ENCODE measurements at places on chromosomes 2 and 18.

GRCh38 chr2:36245651-36246050 lies 109.9 kb upstream of the CRIM1 start:
- peak; percentile 3 for DNase-seq

GRCh38 chr2:145752091-145752806 lies 1232.3 kb upstream of the ZEB2 start:
- DNase-seq = peak; percentile 80

DNA sequence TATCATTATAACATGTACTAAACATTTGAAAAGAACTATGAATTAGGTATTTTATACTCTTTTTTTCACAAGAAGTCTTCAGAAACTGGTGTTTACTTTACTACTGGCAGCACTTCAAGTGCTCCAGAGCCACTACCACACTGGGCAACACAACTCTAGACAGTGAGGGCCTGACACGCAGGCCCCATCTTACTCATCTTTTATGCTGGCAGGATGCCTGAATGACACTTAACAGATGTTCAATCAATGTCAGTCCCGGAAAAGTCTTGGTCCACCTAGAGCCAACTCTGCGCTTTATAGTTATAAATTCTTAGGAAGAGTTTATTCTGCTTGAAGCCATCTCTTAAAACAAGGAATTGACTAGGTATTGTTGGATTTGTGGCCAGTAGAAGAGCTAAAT lies 8.7 kb upstream of the WIPF1 start:
- no peak for DNase-seq

DNA sequence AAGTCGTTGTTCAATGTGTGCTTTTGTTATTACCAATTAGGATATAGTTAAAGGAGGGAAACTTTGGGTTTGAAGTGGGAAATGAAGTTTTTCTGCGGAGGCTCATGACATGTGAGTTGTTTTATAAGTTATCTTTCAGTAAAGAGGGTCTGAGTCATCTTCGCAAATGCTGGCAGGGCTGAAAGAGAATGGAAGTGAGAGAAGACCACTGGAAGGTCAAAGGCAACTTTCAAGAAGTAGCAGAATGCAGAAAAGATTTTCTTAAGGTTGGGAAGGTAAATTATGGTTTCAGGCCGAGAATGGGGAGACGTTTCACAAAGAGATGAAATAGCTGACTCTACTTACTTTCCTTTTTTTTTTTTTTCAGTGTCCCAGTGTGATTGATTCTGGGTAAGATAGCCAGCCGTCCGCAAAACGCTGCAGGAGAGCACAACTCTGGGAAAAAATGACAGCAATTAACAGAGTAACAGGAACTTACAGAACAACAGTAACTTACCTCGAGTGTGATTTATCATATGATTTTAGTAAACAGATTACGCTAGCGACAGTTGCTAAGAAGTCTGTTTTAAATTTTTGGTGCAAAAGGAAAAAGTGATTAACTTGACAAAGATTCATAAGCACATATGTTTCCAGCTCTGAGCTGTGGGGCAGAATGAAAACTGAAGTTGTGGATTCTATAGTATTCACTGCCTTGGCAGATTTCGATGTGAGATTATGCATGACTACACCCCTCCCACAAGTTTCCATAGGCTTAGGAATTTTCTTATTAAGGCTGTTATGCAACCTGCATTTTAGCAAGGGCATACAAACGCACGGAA lies 46.8 kb upstream of the ACTR3 start:
- DNase-seq = no peak

DNA sequence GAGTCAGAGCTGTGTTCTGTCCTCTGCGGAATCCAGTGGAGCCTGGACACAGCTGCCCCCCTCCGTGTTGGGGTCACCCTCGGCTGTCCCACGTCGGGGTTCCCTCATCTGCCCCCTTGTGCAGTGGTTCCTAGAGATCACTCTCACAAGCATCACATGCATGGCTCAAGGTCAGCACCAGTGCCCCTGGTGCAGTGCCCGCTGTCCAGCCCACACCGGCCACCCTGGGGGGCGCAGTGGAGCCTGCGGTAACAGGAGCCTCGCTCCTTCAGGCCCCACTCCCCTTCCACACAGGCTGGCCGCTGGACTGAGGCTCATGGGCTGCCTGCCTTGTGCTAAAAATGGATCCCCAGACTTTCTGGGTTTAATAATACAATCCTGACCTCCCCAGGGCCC lies 8.8 kb downstream of the TEKT4 start:
- DNase-seq = no peak

DNA sequence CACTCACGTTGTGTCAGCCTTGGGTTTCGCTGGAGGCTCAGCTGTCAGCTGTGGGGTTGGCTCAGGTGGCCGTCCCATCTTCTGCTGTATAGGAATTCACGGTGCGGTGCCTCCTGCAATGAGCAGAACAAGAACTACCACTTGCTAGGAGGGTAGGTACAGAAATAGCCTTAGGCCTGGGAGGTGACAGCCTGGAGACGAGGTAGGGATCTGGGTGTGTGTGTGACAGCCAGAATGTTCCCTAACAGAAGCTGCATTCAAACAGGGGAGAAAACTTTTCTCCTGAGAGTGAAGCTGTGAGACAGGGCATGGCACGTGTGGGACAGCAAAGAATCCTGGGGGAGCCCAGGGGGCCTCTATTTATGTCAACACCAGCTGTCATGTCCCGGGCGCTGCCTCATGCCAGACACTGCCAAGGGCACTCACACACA lies 8.4 kb upstream of the MAL start:
- DNase-seq = no peak

GRCh38 chr2:72689579-72690195 lies 136.1 kb downstream of the EXOC6B start:
- DNase-seq = no peak

GRCh38 chr2:74812787-74813590 lies 20.9 kb upstream of the HK2 start:
- DNase-seq = no peak

DNA sequence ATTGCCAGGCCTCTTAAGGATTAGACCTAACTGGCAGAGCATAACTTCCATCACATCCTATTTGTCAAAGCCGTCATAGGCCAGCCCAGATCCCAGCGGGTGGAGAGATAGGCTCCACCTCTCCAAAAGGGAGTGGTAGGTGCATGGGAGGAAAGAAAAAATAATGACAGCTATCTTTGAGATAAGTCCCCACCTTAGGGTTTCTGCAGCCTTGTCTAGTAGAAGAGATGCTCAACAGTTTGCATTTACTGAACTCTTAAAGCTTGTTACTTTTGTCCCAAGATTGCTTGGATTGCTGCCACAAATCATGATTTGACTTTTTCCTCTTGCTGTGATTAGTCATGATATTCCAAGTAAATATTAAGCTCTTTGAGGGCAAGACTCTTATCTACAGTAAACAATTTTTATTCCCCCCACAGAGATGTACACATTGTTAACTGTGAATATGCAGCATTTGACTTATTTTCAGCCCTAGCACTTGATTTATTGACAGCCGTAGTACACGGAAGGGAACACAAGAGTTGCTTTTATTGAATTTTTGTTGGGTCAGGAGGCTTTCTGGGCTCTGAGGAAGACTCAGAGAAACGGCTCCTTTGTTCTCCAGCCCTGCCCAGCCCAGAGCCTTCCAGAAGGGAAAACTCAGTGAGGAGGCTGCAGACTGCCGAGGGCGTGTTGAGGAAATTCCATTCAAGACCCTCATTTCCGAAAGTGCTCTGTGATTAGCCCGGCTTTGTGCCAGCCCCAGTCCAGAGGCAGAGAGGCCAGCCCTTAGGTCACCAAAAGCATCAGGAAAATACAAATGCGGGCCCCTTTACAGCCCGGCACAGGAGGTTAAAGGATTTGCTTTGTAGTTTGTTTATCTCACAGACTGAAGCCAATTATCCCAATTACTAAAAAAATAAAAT lies 75.5 kb upstream of the ZNF532 start:
- DNase-seq = no peak

DNA sequence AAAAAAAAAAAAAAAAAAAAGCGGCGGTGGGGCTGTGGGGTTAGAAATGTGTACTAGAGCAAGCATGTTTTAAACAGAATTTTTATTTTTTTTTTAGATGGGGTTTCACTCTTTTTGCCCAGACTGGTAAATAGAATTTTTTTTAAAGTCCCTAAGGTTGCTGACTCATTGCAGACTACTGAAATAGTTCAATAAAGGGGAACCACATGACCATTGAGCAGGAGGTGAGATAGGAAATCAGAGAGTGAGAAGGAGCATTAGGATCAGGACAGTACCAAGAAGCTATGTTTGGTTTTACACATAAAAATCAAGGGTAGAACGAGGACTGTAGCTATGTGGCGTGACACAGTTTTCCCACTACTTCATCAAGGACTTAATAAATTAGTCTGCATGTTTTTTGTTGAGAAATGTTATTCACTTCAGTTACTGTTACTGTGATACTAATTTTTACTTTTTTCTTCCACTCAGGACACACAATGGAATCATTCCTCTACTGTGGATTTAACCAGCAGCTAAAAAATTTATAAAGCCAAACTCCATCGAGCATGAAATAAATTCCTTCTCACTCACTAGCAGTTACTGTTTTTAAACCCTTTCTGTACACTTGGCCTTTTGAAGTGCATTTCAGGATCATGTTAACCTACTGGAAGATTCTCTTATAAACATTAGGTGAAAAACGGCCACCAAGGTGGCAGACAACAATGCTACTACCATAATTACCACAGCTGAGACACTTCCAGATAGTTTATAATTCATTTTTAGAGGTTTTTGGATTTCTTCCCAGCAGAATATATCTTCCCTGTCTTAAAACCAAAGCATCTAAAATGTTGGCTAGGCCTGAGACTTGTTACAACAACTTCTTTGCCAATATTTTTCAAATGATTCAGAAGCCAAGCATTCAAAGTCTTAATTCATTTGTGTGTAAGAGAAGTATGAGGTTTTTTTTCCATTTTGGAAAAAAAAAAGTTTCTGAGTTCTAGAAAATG lies 33.2 kb downstream of the LAMA1 start:
- DNase-seq = no peak

DNA sequence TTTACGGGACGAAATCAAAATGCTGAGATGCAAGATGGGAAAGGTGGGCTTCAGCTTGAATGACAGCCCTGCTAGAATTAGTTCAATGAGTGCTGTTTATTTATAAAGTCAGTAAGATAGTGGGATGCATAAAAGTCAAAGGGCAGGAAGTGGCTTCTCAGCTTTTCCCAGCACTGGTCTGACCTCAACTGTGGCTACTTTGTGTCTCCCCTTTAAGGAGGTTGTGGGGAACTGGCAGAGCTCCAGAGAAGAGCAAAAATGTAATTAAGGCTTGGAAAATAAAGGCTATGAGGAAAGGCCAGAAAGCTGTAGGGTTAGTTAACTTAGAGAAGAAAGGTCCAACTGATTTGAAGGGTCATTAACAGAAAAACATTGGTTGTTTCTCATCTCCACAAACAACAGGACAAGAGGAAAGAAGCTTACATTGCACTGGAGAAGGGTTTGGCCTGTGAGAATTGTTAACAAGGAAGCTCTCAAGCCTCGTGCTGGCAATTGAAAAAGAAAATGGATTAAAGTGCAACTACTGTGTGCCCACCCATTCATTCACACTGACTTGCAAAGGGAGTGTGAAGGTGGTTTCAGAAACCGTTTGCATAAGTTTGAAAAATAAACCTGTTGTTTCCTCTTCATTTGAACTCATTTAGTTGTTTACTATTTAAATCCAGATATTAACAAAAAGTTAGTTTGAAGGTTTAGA lies 68.8 kb upstream of the CD28 start:
- DNase-seq = peak; percentile 40

DNA sequence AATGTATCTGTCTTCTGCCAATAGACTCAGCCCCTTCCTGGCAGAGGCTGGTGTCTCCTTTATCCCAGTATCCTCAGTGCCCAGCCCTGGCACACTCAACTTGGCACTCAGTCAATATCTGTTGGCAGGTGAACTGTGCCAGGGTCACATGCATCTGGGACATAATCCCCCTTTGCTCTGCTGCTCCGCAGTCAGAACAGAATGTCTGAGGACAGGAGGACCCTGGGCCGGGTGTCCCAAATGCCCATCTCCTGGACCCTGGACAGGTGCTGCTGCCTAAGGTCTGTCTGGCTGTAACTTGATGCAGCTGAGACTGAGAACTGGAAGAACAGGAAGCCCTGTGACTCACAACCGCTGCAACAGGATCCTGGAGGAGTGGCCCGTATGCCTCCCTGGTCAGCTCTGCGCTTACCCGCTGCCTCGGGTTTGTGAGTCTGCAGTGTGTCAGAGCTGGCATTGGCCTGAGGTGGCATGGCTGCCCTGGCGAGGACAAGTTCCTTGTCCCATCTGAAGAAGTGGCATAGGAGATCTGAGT lies 11.4 kb downstream of the HK2 start:
- DNase-seq = peak; percentile 96

- no peak for DNase-seq
Observed at GRCh38 chr2:209610631-209611030, 161.0 kb upstream of the UNC80 start.

- peak; percentile 65 for DNase-seq
Observed at GRCh38 chr2:197152451-197153228, 157.9 kb downstream of the ANKRD44 start.

- DNase-seq = no peak
Observed at GRCh38 chr18:8349608-8350323, 259.5 kb upstream of the RAB12 start.

GRCh38 chr2:7127687-7128086 lies 210.5 kb downstream of the RNF144A start:
- no peak for DNase-seq

DNA sequence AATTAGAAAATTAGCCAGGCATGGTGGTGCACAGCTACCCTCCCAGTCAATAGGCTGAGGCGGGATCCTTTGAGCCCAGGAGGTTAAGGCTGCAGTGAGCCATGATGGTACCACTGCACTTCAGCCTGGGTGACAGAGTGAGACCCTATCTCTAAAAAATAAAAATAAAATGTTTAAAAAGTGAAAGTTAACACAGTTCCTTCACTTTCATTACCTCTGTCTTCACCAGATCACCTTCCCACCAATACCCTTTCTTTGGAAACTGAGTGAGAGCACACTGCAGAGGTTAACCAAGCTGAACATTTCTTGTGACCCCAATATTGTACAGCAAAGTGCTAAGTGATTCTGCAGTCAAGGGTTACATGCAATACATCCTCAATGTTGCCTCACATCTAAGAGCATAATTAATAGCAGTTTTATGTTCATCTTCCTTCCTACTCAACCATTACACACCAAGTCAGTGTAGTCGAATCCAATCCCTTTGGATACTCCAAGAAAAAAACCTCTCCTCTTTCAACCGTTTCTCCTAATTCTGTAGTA lies 1.7 kb downstream of the L3MBTL4 start:
- DNase-seq = no peak

DNA sequence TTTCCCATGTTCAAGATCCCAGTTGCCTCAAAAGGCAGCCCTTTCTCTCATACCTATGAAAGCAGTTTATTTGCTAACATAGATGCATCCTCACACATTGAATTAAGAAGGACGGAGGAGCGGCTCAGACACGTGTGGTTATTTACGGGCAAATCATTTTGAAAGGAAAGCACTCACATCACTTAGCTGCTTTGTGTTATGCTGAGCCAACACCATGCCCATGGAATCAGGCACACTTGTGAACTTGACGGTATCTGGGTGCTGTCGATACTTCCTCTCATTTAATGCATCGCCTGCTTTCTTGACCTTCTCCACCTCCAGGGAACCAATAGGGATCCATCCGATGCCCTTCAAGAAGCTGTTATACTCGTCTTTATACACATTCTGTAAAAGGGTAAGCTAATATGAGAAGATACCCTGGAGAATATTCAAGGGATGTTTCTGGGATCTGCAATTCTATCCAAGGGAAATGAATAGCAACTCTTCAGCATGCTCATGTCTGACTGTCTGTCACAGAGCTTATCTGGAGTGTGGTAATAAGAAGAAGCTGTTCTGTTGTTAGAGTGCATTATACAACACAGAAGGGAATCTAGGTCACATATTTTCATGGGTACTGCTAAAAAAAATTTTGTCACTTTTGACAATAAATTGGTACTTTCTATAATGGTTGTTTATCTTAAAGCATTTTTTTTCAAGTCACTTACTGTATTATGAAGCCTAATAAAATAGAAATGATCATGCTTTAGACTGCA lies 63.3 kb downstream of the NEB start:
- DNase-seq = no peak
